NCI-H1105 (cell line): ENCODE measurements at places on chromosomes 1 and 21.

- DNase-seq: no peak
Observed at GRCh38 chr1:25724201-25724600, 75.8 kb upstream of the SELENON start.

DNA sequence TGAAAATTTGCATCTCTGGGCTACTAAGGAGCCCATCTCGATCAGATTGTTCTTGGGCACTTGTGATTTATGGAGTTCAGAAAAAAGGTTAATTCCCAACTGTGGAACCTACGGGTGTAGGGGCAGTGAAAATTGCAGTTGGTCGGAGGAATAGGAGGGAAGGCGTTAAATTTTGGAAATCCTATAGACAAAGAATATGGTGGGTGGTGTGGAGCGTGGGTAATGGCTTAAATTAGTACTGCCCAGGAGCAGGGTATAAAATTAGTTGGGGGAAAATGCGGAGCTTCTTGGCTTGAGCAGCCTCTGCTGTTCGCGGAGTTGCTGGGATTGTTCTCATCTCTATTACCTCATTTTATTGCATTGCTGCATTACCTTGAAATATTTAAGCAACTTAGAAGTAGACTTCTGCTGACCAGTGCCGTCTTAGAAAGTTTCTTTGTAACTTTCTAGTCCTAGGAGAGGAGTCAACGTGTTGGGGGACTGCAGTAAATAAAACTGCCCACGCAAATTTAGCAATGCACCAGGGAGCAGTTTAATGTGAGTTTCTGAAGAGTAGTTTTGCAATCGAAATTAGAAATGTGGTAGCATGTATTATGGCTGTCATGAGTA, 514 bp downstream of the S1PR1 start:
- DNase-seq: no peak

- no peak for DNase-seq
Observed at GRCh38 chr1:194062962-194063361, 876.5 kb upstream of the B3GALT2 start.

- no peak for DNase-seq
Observed at GRCh38 chr1:15388201-15388880, 21.3 kb upstream of the EFHD2 start.

GRCh38 chr1:107698161-107698560, 266.8 kb downstream of the VAV3 start:
- DNase-seq: no peak

DNA sequence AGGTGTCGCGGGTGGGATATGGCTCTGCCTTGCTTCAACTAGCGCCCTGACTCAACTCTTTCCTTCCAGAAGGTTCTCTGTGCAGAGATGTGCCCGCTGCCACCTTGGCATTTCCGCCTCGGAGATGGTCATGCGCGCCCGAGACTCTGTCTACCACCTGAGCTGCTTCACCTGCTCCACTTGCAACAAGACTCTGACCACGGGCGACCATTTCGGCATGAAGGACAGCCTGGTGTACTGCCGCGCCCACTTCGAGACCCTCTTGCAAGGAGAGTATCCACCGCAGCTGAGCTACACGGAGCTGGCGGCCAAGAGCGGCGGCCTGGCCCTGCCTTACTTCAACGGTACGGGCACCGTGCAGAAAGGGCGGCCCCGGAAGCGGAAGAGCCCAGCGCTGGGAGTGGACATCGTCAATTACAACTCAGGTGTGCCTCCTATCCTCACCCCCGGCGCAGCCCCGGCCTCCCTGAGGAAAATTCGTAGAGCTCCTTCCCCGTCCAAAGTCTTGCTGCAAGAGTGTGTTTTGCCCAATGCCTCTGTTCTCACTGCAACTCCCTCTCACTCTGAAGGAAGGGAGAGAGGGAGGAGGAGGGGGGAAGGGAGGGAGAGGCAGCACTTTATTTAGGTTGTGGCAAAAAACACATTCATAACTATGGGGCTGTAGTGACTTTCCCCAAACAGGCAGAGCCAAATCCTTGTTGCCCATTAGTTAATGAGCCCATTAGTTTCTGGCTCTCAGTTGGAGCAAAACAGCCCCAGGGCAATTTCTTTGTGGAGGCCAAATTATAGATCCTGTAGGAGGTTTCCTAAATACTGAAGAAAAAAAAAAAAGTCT, 4.3 kb downstream of the LHX9 start:
- no peak for DNase-seq

GRCh38 chr1:108814343-108815125, 42.4 kb downstream of the AKNAD1 start:
- no peak for DNase-seq

DNA sequence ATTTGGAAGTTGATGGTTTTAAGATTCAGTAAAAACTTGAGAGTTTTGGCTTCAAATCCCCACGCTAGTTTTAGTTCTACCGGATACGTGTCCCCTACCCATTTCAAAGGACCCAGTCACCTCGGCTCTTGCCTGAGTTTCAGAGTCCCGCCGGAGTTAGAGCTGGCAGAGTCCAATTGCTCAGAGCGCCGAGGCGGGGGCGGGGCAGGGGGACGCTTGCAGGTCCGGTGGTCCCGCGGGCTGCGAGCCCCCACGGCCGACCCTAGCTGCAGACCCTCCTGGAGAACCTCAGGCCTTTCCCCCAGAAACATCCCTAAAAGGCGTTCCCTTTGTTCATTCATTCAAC, 765 bp upstream of the VPS45 start:
- DNase-seq: peak; percentile 89

GRCh38 chr1:214342525-214342924, 61.6 kb downstream of the SMYD2 start:
- DNase-seq: no peak
